ENCODE measurements at places on chromosomes 6 and 20.

DNA sequence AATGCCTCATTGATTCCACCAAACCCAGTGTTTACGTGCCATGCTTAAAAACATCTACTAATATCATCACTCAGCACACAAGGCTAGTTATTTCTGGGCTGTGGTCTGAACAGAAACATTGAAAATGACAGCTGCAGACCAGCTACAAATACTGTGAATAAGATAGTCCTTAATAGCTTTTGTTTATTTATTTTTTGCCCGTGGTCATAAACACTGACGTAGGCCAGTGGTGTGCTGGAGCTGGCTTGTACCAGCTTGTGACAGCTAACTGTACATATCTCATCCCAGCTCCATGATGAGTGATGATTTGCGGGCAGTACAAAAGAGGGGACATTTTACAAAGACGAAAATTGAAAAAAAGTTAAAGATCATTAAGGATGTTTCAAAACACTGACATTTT is 1057.0 kb downstream of the EPHA7 start:
- no peak for DNase-seq

GRCh38 chr20:45968801-45969711 is 2.9 kb downstream of the ZNF335 start:
- DNase-seq = no peak

DNA sequence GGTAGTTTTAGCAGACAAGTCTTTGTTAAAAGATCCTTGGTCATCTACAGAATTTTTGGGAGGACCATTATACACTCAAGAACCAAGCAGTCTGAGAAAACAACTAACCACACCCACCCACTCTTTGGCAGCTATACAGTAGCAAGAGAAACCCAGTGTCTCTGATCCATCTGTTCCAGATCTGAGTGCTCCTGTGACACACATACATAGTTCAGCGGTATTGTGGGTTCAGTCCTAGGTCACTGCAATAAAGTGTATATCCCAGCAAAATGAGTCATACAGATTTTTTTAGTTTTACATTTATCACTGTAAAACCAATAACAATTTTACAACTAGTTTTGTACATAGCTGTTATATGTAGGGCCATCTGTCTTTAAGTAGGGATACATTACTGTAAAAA is 47.4 kb upstream of the PAK5 start:
- DNase-seq = no peak

GRCh38 chr20:51678026-51678697 is 90.0 kb downstream of the ATP9A start:
- DNase-seq = peak; percentile 34

DNA sequence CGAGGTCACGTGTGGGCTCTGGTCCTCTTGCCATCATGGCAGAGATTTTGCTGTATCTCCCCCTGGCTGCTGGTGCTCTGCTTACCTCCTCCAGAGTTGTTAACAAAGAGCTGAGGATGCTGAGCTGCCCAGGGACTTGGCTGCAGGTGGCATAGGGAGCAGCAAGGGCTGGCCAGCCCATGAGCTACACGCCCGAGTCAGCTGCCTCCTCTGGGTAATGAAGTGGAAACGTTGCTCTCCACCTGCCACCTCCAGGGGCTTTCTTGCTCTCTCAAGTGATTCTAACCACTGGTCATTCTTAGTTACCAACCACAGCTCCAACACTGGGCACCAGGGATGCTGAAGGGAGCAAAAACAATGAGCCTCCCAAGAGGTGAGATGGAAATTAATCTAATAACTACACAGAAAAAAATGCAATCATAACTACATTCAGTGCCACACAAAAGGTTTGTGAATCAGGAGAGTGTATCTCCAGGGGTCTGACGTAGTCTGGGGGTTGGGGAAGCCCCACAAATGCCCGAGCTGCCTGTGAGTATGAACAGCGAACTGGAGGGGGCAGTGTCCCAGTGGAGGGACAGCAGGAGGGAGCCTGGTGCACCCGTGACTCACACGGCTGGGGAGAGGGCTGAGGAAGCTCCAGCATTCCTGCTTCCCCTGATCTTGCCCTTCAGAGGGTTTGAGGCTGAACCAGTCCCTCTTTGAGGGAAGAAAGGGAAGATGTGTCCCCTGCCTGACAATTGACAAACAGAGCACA is 78.7 kb downstream of the CDH26 start:
- no peak for DNase-seq

Data from right kidney (tissue), 9 donors.